ENCODE measurements at places on chromosomes 5 and 9.

DNA sequence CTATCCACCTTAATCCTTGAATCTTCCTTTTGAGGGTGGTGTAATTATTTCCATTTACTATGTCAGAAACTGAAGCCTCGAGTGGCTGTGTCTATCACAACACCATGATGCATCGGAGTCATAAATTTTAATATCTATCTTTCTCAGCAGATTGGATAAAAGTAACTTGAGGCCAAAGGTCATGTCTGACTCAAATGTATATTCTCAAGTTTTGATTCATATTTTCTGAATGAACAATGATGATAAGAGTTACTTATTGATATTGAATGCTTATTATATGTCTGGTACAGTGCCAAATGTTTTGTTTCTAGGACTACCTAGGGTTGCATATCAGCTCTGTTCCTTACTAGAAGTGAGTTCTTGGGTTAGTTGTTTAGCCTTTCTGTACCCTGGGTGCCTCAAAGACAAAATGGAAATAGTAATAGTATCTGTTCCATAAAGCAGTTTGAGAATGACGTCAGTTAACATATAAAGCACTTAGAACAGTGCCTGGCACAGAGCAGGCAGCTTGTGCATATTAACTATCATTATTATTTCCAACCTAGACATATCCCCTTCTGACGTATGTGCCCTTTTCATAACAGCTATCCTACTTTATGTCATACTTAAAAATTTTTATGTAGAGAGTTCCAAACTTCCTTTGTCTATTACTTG lies 42.6 kb downstream of the PRDM6 start:
- DNase-seq, result no peak

- no peak for DNase-seq
These were observed 165.9 kb upstream of the OTULINL start for GRCh38 chr5:14415698-14416074.

GRCh38 chr5:180375955-180376354 lies 22.8 kb upstream of the GFPT2 start:
- no peak for DNase-seq

- DNase-seq, result no peak
These were observed 1064.4 kb upstream of the DMAC1 start for GRCh38 chr9:8863886-8864544.

- no peak for DNase-seq
These were observed 20.7 kb downstream of the ITGA2 start for GRCh38 chr5:53009816-53010215.

DNA sequence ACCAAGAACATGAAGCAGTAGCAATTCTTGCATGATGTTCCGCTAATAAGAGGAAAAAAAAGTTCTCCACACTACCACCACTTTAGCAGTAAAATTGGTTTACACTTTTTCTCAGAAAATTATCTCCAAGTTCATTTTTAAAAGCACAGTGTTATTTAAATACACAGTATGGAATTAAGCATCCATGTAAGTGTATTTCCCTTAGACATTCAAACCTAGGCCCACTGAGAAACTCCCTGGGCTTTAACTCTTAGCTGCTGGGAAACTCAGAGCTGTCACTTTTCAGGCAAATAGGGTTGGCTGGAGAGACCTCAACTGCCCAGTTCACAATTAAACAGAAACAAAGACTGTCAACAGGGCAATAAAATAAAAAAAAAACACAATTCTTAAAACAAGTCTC lies 2.7 kb downstream of the GNAQ start:
- no peak for DNase-seq

GRCh38 chr5:124408738-124409453 lies 337.5 kb downstream of the ZNF608 start:
- DNase-seq, result no peak

GRCh38 chr5:144040615-144041305 lies 129.7 kb downstream of the YIPF5 start:
- no peak for DNase-seq

DNA sequence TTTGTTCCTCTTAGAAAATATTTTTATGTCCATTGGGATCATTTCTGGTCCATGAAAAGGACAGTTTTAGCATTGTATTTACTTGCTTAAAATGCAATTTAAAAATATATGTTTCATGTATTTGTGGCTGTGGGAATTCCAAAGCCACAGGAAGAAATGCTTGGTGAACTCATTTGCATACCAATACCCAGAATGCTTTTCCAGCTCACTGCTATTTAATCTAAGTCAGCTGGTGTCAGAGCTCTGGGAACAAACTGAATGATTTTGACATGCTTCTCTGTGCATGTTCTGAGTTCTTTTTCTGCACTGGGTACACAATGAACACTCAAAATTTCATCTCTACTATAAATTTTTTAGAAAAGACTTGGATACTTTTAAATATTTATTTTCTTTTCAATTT lies 482.8 kb upstream of the ARRDC3 start:
- no peak for DNase-seq

DNA sequence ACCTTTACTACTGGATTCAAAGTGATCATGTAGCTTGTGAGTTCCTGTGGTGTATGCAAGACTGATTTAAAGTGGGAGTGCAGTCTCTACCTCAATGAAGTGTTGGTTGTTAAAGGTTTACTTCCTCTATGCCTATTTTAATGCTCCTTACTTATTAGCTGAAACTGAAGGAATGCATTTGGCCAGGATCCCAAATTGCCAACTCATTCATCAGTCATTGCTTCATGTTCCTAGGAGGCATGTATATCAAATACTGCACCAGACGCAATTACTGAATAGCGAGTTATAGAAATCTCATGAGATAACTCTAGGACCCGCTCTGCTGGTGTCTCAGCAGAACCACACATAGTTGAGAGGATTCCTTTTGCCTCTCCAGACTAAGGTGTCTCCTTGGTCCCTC lies 143.0 kb upstream of the RPS23 start:
- no peak for DNase-seq

GRCh38 chr5:72245951-72246532 lies 74.0 kb downstream of the MRPS27 start:
- DNase-seq, result no peak

DNA sequence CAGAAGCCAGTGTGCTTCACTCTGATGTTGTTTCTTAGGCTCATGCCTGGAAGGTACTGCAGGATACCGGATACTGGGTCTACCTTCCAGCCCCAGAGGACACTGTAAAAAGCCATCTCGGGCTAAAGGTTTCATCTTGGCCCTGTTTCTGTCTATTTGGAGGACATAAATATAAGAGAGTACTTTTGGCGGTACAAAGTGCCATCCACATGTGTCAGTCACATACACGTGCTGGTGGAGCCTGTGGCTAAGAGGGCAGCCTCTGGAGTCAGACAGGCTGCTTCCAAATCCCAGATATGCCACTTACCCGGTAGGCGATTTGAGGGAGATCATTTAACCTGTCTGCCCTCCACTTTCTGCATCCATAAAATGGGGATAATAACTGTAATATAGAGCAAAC lies 160.4 kb downstream of the NR3C1 start:
- no peak for DNase-seq

DNA sequence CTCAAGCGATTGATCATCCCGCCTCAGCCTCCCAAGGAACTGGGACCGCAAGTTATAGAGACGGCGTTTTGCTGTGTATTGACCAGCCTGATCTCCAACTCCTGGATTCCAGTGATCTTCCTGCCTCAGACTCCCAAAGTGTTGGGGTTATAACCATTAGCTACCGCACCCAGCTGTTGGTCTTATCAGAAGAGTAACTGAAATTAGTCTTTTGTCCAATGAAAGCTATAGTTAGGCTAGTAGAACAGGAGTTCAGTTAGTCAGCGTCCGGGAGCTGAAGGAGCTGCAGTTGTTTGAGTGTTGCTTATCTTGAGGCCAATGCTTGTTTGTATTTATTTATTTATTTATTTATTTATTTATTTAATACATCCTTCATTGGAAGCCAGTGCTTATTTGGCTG lies 3.2 kb upstream of the MIGA2 start:
- no peak for DNase-seq
